ENCODE measurements at places on chromosomes 1 and 21. TPM values are rescaled to one million over a fixed set of nuclear protein-coding genes. Genes with fewer than 3 reads are reported as not detected.
A peak's percentile ranks its signal among the peaks of the same experiment; 100 is the strongest.

GRCh38 chr1:11730429-11730891 lies 5.5 kb upstream of the AGTRAP start:
- peak; percentile 30 for DNase-seq

GRCh38 chr1:235511470-235512240 lies 7.4 kb upstream of the B3GALNT2 start:
- DNase-seq = no peak

GRCh38 chr1:165941531-165941930 lies 114.1 kb downstream of the UCK2 start:
- DNase-seq = no peak

DNA sequence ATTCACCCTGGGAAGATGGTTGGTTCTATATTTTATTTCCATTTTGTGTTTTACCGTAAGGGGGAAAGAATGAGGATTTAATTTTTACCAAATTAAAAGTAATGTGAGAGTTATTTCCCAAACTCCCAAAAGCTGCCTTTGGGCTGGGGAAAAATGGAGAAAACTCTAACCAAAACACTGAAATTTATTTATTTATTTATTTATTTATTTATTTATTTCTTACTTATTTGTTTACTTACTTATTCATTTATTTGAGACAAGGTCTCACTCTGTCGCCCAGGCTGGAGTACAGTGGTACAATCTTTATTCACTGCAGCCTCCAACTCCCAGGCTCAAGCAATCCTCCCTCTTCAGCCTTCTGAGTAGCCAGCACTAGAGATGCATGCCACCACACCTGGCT lies 38.0 kb upstream of the ZBTB18 start:
- no peak for DNase-seq

DNA sequence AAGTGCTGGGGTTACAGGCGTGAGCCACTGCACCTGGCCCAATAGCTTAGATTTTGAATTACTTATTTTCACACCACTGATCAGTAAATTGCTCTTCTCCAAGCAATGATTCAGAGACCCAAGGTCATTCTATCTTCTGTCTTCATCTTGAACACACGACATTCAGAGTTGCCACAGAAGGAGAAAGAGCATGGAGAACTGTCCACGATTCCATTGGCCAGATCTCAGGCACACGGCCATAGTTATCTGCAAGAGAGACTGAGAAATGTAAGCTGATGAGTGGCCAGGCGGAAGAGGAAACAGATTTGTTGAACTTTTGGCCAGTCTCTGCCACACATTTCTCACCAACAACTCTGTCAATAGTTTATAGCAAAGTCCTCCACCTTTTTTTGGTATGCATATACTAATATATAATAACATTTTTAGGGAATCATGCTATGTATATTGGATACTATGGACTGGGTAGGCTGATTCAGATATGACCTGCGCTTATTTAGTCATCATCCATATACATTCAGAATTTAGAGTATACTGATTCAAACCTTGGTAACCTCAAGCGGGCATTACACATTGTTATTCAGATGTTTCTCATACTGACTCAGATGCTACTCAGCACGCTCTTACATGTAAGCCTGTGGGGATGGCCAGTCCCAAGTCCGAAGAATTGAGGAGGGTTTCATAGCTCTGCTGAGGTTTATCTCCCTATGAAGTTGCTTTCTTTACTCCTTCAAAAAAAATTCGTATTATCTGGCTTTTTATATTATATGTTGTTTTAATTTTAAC lies 25.5 kb upstream of the CAP1 start:
- DNase-seq = no peak

GRCh38 chr1:37147392-37147831 lies 113.1 kb upstream of the GRIK3 start:
- no peak for DNase-seq

GRCh38 chr1:58443986-58444868 lies 102.3 kb downstream of the OMA1 start:
- no peak for DNase-seq

GRCh38 chr1:183089025-183089639 lies 65.9 kb downstream of the LAMC1 start:
- no peak for DNase-seq

GRCh38 chr1:6582370-6582769 lies 2.6 kb downstream of the ZBTB48 start:
- peak; percentile 93 for DNase-seq

Gene PADI1
- total RNA-seq = 0.27 TPM

Data from left colon (tissue), 2 donors.